ENCODE measurements at places on chromosomes 12 and 14.

DNA sequence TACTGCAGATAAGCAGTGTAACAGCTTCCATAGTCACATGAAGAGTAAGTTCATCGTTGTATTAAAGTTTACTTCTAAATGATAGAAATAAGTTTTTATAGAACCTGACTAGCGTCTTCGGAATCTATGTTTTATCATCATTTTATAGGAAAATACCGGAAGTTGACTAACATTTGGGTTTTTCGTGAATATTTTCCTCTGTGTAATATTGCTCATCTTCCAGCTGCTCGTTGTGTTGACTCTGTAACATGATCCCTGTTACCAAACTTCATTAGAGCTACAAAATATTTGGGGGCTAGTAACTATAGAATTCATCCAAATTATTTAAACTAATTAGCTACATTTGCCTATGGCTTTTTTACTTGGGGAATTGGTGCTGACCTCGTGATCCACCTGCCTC, 37.2 kb downstream of the DDX51 start:
- DNase-seq: no peak

DNA sequence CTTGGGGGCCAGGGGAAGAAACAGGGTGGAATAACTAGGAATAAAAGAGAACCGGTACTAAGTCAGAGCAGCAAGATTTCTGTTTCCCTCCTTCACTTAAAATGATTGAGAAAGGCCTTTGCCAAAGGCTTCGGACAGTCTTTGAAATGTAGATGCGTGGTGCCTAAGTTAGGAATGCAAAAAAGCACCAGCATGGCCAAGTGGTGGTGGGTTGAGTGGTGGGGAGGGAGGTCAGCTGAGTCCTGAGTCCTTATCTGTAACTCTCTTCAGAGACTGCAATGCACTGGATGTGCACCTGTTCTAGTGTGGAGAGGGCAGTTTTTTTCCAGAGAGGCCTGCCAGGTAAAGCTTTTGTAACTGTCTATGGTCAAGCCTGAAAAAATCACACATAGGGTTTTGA, 919.9 kb downstream of the FSCB start:
- no peak for DNase-seq

DNA sequence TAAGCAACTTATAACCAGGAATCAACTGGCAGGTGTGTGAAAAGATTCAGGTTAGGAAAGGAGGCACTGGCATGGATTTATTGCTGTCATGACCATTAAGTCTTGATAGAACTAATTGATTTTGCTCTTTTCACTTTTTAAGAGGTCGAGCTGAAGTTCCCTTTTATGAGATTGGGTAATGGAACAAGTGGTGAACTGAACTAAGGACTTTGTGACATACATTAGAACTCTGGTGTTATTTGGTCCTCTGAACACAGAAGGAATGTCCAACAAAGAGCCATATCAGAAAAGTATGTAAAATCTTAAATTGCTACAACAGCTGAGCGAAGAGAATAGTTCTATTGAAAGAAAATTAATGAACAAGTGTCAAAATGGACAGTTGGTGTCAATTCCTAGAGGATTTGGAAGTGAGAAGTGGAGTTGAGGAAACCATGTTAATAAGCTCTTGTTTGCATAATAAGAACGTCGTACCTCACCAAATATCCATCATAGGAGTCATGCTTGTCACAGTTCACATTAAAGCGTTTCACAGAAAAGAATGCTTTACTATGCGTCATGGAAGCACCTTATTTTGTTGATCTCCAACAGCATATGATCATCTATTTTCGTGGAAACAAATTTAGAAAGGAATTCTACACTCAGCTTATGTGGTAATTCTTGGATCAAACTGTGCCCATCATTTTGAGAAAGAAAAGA, 8.4 kb upstream of the MYF6 start:
- DNase-seq: no peak

- no peak for DNase-seq
These were observed 902 bp downstream of the EML5 start for GRCh38 chr14:88791629-88792472.

GRCh38 chr12:56914256-56914655, 20.0 kb downstream of the SDR9C7 start:
- no peak for DNase-seq

DNA sequence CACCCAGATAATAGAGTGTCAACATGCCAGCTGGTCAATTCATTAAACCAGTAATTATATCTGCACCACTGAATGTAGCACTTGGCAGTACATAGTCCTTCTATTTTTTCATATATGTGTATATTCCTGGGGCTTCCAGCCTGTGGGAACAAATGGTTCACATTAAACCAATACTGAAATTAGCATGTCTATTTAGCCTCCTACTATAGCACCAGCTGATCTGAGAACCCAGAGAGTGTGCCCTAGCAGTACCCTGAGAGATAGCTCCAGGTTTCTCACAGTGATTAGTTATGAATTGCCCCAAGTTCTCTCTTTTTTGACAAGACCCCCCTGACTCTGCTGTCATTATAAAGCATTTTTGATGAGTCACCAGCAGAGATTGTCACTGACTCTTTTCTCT, 1097.3 kb upstream of the FLRT2 start:
- no peak for DNase-seq

- no peak for DNase-seq
These were observed 314.6 kb downstream of the ADAMTS20 start for GRCh38 chr12:43237238-43237879.

DNA sequence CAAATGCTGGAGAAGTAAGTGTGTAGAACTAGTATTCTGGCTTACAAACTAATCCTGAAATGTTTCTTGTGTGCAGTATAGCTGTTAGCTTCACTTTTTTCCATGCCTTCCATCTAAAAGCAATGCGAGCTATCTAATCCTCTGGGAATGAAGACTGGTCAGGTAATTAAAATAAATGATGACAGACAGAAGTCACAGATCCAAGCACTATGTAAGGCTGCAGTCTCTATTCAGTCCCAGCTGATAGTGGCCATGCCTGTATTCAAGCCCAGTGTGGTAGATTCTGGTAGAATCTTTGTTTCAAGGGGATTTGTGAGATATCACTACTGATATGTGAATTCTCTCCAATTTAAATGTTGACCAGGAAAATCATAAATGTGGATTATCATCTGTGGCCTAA, 637.2 kb downstream of the TMTC2 start:
- DNase-seq: no peak

GRCh38 chr14:24283796-24284460, 12.5 kb upstream of the RABGGTA start:
- DNase-seq: no peak

- no peak for DNase-seq
These were observed 49.1 kb upstream of the ANO4 start for GRCh38 chr12:100745378-100746071.

DNA sequence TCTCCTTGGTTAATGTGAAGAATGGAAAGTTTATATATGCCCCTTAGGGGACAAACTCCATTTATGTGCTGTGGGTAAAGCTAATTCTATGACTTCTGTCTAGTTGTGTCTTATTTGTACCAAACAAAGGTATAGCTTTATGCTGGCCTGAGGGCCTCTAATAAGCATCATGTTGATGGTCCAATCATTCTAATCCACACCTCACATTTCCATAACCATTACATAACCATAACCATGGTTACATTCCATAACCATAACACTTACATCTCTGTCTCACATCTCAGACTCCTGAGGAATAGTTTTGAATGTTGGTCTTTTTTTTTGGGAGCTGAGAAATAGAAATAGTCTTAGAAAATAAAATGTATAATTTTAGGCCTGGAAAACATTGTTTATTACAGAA, 1097.1 kb downstream of the FLRT2 start:
- DNase-seq: no peak

DNA sequence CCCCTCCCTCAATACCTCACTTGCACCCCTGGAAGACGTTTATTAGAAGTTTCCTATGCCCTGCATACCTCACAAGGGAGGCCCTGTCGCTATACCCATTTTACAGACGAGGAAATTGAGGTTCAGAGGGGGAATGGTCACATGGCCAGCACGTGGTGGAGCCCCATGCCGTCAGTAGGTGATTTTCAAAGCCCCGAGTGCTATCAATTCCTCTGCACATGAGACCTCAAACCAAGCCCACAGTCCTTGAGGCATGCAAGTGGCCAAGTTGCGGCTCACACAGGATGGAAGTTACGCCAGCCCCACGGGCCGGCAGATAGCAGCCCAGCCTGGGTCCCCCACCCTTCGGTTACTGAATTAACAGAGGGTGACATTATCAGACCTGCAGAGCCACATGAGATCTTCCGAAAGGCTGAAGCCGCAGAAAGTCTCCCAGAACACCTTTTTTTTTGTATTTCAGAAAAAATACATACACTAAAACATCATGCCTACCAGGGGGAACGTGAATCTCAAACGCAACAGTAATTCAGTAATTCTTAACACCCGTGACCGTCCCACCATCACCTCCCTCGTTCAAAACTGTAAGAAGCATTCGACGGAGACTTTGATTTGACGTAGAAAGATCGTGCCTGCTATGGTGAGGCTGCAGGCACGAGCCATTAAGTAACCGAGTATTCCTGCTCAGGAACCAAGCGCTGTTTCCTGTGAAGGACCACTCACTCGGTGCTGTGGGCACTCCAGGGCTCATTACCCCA, 129.0 kb downstream of the RFLNA start:
- no peak for DNase-seq

DNA sequence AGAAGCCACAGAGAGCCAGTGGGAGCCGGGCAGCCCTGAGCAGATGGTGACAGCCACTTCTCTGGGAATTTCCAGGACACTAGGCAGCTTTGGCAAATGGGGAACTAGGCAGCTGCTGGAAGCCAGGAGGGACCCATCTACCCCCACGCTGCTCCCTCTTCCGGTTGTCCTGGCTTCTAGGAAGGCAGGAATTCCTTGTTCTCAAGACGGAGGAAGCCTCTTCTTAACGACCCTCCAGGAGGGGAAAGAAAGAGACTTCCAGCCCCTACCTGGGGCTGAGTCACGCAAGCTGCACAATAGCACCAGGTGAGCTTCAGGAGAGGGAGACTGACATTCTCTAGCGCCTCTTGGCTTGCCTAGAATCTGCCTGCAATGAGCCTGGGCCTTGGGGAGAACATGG, 141.5 kb downstream of the ANO2 start:
- DNase-seq: no peak

- DNase-seq: no peak
These were observed 1.5 kb downstream of the ATP2B1 start for GRCh38 chr12:89706986-89707702.

DNA sequence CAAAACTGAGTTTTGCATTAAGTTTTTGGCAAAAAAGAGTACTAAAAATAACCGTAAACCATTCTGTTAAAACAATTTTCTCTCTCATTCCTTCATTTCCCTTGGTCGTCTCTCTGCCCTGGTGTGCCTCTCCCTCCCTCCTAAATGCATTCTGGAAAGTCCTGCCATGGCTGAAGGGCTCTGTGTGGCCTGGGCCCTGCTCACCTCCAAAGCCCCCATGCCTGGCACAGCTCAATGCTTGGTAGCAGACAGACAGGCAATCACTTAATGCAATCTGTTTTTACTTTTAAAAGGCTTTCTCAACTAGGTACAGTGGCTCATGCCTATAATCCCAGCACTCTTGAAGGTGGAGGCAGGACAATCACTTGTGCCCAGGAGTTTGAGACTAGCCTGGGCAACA, 47.8 kb downstream of the CDC42BPB start:
- DNase-seq: no peak

DNA sequence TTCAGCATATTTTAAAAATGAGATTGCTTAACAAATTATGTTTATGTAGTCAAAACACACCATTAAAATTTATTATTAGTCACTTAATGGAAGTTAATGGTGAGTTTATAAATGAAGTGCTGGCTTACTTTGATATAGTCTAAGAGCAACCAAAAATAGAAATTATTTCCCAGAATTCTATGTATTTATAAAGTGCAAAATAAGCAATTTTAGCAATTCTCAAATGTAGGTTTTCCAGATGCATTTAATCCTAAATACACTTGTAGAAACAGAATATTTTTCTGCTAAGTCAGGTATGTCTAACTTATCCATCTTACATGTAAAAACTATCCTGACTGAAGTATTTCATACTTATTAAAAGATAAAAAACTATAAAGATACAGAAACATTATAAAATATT, 11.2 kb downstream of the LMO3 start:
- DNase-seq: no peak

DNA sequence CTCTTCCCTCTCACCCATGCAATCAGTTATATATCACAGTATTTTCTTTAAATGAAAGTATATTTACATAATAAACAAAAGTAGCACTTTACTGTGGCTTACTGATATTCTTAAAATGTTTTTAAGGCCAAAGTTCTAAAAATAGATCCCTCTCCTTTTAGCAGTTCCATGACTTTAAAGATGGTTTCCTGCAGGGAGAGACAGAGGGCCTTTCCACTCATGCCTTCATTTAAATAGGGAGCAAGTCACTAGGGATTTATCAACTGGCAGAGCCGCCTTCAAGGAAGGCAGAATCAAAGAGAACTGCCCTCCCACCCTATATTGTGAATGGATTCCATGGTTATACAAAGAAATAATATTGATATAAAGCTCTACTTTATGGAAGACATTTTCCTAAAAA, 55.5 kb downstream of the DUSP16 start:
- no peak for DNase-seq

GRCh38 chr14:70655110-70655826, 13.6 kb downstream of the TTC9 start:
- DNase-seq: peak; percentile 51

DNA sequence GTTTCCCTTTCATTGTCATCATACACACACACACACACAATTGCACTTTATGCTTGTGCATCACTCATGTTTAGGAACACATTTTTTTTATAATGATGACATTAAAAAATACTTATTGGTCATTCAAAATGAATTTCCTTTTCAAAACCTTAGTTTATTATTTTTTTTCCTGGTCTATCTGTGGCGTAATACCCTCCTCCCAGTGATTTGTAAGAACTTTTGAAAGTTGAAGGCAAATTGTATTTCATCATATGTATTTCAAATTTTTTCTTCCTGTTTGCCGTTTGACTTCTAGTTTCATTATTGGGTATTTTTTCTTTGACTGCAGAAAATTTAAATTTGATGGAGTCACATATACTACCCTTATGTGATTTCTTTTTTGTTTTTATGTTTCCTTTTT, 2.5 kb upstream of the LRRK2 start:
- no peak for DNase-seq

GRCh38 chr12:102960766-102961465, 3.4 kb downstream of the ASCL1 start:
- no peak for DNase-seq

- DNase-seq: no peak
These were observed 215.4 kb upstream of the NAV3 start for GRCh38 chr12:77615332-77615731.

DNA sequence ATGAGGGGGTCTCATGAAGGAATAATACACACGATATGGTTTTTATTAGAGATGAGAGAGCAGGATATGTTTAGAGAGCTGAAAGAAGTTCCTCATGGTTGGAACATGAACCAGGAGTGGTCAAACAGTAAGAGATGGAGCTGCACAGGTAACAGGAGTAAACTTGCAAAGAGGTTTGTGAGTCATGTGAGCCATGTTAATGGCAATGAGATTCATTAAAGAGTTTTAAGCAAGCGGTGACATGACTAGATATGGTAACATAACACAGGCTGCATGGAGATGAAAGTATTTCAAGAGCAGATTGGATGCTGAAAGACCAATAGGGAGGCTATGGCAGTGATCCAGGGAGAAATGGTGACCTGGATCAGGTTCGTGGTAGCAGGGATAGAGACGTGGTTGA, 62.6 kb upstream of the SSTR1 start:
- DNase-seq: no peak

GRCh38 chr12:31021181-31021580, 52.5 kb upstream of the DDX11 start:
- no peak for DNase-seq

GRCh38 chr12:117311-117710, 50.7 kb downstream of the IQSEC3 start:
- no peak for DNase-seq

Measured in stimulated activated CD4-positive, alpha-beta T cell treated with anti-CD3 and anti-CD28 coated beads, Interleukin-12 subunit alpha, Interleukin-12 subunit beta, amount 100 ng/mL, for 48 hours (primary cell).